ENCODE measurements at places on chromosomes 2 and 18.

DNA sequence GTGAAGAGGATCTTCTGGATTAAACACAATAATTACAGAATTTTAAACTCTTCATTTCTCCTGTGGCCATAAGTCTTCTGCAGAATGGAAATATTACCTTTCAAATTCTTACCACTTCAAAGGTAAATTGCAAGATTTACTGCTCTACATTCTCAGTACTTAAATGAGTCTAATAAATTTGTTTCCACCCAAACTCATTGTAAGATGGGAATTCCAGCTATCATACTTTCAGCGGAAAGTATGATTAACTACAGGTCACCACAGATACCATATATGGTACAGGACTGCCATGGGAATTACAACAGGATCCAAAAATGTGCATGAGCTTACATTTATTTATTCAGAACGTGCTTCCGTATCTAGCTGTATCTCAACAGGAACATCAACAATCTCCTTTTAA, 3.1 kb downstream of the DSC3 start:
- no peak for DNase-seq

DNA sequence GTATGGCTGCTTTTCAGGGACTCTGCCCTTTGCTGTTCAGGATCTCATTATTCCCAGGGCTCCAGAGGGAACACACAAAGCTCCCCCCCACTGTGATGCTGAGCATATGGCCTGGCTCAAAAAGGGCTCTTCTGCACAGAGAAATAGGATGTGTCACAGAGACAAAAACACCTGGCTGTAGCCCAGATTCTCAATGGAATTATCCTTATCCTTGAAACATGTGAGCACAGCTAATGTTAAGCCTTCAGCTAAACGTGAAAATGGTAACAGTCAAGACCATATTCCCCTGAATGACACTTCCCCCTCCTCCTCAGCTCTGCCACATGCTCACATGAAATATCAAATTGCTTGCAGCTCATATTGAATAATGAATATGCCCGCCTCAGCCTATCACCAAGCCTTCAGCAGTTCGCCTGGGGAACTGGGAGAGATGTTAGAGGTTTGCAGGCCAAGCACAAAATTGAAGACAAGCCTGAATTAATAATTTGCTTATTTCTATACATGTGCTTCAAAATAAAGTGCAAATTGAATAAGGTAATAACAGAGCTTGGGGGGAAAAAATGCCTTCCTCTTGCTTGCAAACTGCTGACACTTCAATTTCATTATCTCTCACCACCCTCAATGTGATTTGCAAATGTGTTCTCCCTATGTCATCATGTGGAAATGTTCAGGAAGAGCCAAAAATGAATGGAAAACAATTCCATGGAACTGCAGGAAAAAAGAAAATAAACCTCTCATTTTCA, 181.0 kb upstream of the HNRNPA3 start:
- no peak for DNase-seq

- no peak for DNase-seq
Observed at GRCh38 chr2:67041051-67041450, 356.1 kb upstream of the ETAA1 start.

- DNase-seq, result no peak
Observed at GRCh38 chr2:96596596-96596995, 41.5 kb downstream of the KANSL3 start.

DNA sequence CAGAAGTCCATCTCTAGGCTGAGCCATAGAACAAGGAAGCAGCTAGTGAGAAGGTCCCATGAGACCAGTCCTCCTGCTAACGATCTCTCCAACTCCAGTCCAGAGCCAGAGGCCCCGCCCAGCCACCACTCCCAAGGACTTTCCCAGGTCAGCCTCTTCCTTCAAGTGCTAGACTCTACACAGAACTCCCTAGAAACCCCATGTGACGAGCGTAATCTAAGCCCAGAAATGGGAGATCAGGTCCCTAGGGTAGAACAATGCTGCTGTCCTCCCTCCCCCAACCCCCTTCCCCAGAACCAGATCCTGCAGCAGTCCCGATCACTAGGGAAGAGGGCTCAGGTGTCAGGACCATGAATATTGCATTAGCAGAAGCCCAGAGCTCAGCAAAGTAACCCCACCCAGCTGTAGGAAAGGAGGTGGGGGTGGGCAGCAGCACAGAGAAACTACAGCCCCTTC, 6.9 kb downstream of the DCTN1 start:
- no peak for DNase-seq

DNA sequence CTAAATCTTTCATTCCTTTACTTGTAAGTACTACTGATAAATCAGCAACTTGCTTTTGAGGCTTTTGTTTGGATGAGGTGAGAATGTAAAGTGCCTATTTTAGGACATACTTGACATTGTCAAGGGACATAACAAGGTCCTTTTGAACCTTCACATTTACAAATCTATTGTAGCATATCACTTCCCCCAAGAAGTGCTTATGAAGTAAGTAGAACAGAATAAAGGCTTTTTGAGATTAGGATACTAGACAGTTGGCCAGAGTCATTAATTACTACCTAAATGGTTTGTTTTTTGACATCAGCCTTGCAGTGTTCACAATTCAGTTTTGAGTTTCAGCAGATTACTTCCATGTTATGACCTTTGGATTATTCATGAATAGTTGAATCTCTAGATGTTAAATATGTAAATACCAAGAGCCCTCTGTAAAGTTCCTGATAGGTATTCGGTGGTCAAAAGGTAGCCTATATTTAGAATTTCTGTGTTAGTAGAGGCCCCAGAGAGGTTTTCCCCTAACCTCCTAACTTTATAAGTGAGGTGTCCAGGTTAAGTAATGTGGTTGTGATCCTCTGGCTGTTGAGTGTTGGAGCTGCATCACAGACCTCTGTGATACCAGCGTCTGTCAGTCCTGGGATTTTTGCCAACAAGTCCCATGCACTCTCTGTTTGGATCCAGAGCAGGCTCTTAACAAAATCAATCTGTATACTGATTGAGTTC, 67.2 kb downstream of the LCLAT1 start:
- DNase-seq, result no peak

- DNase-seq, result no peak
Observed at GRCh38 chr2:58122540-58122939, 75.9 kb downstream of the VRK2 start.

GRCh38 chr2:171741189-171741588, 53.9 kb downstream of the DYNC1I2 start:
- no peak for DNase-seq

GRCh38 chr2:111626037-111626864, 257.7 kb downstream of the ANAPC1 start:
- DNase-seq, result no peak

GRCh38 chr2:25851740-25852503, 26.4 kb downstream of the ASXL2 start:
- DNase-seq, result peak; percentile 83

DNA sequence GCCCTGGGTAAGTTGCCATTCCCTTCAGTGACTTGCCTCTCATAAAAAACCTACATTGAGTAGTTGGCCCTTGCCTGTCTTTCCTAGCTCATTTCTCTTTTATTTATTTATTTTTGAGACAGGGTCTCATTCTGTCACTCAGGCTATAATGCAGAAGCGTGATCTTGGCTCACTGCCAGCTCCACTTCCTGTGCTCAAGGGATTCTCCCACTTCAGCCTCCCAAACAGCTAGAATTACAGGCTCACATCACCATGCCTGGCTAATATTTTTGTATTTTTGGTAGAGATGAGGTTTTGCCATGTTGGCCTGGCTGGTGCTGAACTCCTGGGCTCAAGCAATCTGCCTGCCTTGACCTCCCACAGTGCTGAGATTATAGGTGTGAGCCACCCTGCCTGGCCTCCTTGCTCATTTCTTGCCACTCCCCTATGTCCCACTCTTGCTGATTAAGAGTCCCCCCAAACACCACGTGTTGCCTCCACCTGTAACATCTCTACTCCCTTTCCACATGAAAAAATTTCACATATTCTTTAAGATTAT, 12.6 kb downstream of the EVA1A start:
- no peak for DNase-seq

GRCh38 chr18:62282188-62282629, 42.9 kb upstream of the TNFRSF11A start:
- DNase-seq, result no peak

DNA sequence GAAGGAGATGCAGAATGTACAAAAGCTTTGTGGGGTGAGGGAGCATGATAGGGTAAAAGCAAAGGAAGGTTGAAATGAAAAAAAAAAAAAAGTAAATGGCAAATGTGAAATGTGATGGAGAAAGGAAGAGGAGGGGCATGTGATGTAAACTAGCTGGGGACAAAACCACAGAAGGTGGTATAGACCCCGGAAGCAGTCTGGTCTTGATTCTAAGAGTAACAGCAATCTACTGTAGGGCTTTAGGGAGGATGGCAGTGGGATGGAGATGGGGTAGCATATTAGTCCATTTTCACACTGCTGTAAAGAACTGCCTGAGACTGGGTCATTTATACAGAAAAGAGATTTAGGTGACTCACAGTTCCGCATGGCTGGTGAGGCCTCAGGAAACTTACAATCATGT, 362.0 kb downstream of the SOCS6 start:
- DNase-seq, result no peak

- DNase-seq, result peak; percentile 8
Observed at GRCh38 chr2:29920130-29920577, 1.2 kb downstream of the ALK start.

DNA sequence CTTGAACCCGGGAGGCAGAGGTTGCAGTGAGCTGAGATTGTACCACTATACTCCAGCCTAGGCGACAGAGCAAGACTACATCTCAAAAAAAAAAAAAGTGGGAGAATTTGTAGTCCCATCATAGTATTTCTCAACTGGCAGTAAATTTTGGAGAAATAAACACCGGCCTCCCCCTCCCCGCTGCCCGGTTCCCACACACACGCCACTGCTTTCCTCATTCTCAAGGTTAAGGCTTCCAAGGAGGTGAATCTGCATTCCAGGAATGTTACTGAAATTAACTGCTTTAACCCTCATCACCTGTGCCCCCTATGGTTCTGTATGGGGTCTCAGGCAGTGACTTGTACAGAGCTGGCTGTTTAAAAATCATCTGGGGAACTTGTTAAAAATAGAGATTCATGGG, 49.9 kb downstream of the MRPL35 start:
- DNase-seq, result no peak

DNA sequence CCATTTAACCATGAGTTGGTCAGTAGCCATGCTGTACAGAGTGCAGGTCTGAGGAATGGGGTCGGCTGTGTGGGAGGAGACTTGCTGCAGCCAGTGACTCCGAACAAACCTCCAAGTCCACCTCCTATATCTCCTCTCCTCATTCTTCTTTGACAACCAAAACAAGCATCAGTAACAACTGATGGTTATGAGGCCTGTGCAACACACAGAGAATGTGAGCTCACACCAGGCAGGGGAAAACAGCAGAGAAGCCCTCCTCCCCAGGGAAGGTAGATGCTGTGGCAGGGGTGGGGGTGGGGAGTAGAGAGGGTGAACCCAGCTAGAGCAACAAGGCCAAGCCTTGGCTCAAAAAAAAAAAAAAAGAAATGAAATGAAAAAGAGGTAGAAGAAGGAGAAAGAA, 12.3 kb upstream of the CNGA3 start:
- no peak for DNase-seq

DNA sequence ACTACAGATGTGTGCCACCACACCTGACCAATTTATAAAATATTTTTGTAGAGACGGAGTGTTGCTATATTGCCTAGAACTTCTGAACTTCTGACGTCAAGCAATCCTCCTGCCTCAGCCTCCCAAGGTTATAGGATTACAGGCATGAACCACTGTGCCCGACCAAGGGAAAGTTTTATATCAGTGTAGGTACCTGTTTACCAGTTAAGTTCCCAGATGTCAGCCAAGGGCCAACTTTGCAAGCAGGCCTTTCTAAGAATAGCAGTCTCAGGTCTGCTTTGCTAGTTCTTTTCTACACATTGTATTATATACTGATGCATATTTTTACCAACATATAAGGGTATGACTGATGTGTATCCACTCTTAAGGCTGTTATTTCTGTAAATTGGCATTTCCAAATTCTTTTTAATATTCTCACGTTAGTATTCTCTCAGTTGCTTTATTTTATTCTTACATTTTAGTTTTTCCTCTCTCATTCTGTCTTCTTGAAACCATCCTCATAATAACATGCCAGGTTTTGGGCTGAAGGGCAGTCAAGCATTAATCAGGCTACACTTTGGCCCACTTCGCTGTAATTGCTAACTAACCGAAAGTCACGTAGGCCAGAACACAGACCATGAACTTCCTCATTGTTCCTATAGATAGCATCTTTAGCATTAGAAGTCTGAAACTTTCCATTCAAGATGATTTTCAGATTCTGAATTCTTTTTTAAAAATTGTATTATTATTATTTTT, 25.0 kb upstream of the CXXC1 start:
- DNase-seq, result no peak

DNA sequence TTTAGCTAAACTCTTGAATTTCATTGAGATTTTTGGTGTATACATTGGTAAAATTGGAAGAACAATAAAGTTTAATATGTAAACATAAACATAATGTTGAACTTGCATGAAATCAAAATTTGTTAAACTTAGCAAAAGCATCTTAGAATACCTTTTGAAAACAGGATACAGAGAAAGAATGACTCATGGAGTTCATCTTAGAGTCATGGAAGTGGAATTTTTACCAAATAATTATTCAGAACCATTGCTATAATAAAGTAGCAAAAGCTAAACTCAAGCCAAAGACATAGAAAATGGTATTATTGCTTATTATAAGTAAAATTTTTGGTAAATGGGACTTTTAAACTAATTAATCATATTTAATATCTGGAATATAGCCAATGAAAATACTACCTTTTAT, 841.6 kb upstream of the SLC39A10 start:
- DNase-seq, result no peak

- DNase-seq, result no peak
Observed at GRCh38 chr2:80525152-80525551, 220.6 kb upstream of the LRRTM1 start.

DNA sequence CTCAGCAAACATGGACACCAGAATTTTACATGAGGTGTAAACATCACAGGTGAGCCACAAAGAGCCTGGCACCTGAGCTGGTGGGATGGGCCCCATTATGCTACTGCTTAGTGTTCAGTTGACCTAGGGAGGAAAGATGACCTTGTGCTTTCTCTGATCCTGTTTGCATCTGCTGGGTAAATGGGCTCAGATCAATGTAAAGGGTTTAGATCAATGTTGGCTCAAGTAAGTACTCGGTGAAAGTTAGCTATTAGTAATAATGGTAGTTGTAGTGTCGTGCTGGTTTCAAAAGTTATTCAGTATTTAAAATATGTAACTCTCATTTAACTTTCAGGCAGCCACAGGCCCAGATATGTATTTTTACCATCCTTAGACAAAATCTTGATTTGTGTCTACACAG, 19.8 kb downstream of the ABHD3 start:
- no peak for DNase-seq

- DNase-seq, result no peak
Observed at GRCh38 chr2:25354116-25354515, 12.4 kb upstream of the DNMT3A start.

- no peak for DNase-seq
Observed at GRCh38 chr2:220432645-220433044, 805.2 kb downstream of the SLC4A3 start.

DNA sequence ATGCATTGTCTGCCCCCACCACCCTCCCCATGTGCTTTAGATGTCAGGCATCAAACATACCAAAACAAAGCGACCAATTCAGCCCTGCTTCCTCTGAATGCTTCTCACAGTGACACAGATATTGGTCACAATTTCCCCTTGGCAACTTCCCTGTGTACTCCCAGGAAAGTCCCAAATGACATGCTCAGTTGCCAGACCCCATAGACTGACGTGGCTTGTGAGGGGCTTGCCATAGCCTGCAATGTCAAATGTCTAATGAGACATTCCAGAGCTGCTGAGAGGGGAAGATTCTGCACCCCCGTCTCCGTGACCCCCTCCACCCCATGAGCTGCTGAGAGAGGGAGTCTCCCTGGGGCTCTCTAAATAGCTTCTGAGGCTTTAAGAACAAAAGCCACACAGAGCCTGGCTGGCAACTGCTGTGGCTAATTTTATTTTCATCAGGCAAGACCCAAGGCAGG, 47.3 kb downstream of the RFTN2 start:
- DNase-seq, result no peak
